ENCODE measurements at places on chromosomes 2 and 18. TPM values are rescaled to one million over a fixed set of nuclear protein-coding genes. Genes with fewer than 3 reads are reported as not detected.

DNA sequence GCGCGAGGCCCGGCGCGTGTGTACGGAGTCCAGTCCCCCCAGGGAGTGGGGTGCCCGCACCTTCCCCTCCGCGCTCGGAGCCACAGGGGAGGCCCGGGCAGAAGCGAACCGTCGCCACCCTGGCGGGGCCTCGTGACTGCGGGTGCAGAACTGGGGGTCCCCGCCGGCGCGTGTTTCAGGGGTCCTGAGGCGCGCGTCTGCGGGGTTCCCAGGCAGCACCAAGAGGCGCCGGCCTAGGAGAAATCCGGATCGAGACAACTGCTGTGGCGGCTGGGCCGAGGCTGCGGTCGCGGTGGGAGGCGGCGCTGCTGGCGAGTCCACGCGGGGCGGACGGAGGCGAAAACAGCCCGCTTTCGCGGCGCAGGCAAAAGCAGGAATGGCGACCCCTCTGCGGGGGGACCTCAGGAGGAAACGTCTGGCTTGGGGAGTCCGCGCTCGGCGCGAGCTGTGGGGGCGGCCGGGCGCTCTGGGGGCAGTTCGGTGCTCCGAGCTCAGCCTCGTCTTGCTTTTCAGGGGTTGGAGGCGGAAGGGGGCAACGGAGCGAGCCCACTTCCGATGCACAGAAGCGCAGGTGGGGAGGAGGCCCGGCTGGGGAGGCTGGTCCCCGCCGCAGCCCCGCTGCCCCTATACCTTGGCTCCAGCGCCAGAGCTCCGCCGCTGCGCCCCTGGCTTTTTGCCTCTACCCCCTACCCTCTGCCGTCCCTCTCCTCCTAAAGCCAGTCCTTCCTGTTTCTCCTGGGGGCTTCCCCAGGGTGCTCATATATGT is 81.5 kb upstream of the LDLRAD4 start:
- peak; percentile 49 for DNase-seq

GRCh38 chr2:39266139-39266805 is 22.5 kb upstream of the CDKL4 start:
- DNase-seq, result no peak

GRCh38 chr18:47987388-47987699 is 56.9 kb upstream of the SMAD2 start:
- DNase-seq, result no peak

DNA sequence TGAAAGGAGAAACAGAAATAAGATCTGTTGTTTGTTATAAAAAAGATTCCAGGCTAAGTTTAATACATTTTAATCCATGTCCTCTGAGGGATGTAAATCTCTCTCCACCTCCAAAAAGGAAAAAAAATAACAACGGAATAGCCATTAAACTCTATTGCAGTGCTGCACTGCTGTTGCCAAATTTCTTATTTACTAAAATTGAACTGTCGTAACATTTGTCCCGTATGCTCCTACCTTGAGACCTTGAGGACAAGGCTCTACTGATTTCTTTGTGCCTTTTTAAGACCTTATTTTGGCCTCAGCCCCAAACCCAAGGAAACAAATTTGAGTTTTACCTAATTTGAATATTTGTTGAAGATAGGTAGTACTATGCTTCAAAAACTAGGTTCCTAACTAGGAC is 56.4 kb downstream of the FRZB start:
- no peak for DNase-seq

- DNase-seq, result peak; percentile 20
These were observed 74.3 kb upstream of the MMADHC start for GRCh38 chr2:149661844-149662243.

GRCh38 chr2:200620606-200621390 is 35.0 kb downstream of the AOX1 start:
- no peak for DNase-seq

- no peak for DNase-seq
These were observed 158.3 kb downstream of the CERS6 start for GRCh38 chr2:168614172-168615018.

DNA sequence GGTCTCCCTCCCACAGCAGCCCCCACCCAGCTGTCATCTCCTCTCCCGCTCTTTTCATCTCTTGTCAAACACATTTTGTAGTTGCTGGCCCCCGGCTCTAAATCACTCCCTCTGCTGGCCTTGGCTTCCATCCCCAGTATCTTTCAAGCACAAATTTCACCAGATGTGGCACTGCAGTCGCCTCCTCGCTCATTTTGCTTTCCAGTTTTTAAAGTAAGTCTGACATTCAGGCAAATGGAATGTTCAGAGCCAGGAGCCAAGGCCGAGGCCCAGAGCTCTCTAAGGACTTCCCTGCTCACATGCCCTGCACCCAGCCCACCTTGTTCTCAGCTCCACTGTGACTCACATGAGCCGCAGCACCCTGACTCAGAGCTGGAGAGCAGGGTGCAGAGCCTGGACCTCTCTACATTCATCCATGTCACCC is 158.4 kb downstream of the GALNT14 start:
- no peak for DNase-seq

SAG gene
- not detected for total RNA-seq

NEUROD1 gene
- not detected for total RNA-seq

ABCB11 gene
- not detected for total RNA-seq

FAM124B gene
- total RNA-seq, result 11.8 TPM

Measured in tongue (tissue), 3 donors.